Stimulated activated CD4-positive, alpha-beta T cell treated with anti-CD3 and anti-CD28 coated beads, Interleukin-2, amount 100 ng/mL, for 24 hours (primary cell): ENCODE measurements at places on chromosomes 6 and 20.

DNA sequence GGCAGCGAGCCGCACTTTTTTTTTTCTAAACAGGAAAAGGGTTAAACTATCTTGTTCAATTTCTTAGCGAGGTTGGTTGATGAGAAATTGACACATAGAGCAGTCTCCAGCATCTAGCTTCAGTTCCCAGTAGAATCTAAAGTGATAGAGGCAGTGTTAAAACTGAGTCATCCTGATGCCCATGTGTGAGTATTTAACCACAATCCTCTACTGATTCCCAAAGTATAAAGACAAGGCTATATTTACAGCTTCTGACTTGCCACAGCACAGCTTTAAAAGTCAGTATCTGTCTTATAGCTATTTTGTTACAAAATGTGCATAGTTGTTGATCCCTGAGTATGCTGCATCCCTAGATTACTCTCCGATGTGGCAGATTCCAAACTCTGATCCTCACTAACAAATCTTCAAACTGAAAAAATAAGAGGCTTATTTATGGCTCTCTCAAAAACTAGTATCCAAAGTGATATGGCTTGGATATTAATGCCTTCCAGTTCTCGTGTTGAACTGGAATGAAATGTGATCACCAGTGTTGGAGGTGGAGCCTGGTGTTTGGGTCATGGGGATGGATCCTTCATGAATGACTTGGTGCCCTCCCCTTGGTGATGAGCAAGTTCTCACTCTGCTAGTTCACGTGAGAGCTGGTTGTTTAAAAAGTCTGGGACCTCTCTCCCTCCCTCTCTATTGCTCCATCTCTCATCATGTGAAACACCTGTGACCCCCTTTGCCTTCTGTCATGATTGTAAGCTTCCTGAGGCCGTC lies 13.1 kb upstream of the POPDC3 start:
- no peak for DNase-seq

- no peak for DNase-seq
Observed at GRCh38 chr6:135604035-135604860, 106.7 kb upstream of the AHI1 start.

GRCh38 chr6:84228198-84228543 lies 728 bp upstream of the CEP162 start:
- no peak for DNase-seq

- no peak for DNase-seq
Observed at GRCh38 chr20:61303675-61304074, 51.6 kb downstream of the CDH4 start.

- peak; percentile 44 for DNase-seq
Observed at GRCh38 chr6:106334646-106335448, 9.3 kb upstream of the ATG5 start.

DNA sequence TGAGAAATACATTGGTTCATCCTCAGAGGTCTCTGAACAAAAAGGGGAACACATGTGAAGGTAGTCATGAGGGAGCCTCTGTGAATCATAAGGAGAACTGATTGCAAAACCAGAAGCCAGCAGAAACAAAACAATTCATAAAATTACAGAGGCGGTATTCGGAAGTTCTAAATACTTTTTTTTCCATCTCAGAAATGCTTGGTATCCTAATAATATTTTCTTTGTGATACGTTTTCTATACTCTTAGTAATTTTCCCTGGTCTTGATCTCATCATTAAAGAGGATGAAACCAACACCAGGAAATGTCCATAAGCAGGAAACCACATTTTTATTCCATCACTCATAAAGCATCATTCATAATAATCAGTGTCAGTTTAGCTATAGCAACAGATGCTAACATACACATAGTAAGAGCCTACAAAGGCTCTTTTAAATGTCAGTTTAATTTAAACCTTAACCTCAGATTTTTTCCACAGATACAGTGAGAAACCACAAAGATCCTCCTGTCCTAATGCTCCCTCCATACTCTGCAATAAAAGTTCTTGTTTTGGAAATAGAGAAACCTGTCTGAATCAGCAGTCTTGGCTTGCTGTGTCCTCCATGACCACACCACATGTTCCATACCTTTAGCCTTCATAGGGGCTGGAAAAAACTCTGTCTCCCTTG lies 29.2 kb downstream of the SGK1 start:
- no peak for DNase-seq

GRCh38 chr6:98777762-98778161 lies 56.6 kb upstream of the POU3F2 start:
- no peak for DNase-seq

- DNase-seq: no peak
Observed at GRCh38 chr6:144156991-144157390, 6.7 kb downstream of the STX11 start.

GRCh38 chr6:135181333-135182070 lies 394 bp downstream of the MYB start:
- DNase-seq: no peak

DNA sequence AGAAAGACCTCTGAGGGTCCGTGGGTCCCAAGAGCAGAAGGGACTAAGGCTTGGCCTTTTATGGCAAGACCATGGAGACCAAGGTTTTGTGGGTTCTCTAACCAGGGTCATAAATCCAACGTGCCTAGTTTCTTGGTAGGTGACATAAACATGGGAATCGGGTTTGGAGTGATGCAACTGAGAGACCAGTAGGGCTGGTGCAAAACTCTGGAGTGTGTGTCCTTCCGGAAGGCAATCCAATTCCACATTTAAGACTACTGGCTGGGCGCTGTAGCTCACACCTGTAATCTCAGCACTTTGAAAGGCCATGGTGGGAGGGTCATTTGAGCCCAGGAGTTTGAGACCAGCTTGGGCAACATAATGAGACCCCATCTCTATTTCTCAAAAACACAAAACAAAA lies 116.5 kb upstream of the ARG1 start:
- DNase-seq: no peak

GRCh38 chr6:73308712-73309534 lies 45.2 kb downstream of the DPPA5 start:
- DNase-seq: no peak

- no peak for DNase-seq
Observed at GRCh38 chr6:52536424-52536916, 40.4 kb downstream of the TRAM2 start.

DNA sequence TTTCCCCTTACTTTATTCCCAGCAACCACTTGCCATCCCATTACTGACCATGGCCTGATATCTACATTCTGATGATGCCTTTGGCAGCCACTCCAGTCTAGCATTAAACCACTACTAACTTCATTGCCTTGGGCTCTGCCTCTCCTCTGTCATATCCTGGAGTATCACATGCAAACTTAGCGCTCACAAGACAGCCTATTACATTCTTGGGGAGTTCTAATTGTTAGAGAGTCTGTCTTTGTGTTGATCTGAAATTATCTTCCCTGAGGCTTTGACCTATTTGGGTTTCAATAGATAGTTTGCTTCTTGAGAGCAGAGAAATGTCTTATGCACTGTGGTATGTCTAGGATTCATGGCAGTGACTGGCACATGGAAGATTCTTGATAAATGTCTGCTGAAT lies 40.5 kb upstream of the RAB32 start:
- no peak for DNase-seq

DNA sequence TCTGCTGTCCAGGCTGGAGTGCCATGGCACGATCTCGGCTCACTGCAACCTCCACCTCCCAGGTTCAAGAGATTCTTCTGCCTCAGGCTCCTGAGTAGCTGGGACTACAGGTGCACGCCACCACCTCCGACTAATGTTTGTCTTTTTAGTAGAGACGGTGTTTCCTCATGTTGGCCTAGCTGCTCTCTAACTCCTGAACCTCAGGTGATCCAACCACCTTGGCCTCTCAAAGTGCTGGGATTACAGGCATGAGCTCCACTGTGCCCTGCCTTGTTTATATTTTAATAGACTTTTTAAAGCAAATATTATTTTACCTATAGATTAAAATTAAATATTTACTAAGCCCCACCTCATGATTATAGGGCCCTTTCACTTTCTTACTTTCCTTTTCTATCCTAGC lies 483.2 kb upstream of the EPHA7 start:
- no peak for DNase-seq

DNA sequence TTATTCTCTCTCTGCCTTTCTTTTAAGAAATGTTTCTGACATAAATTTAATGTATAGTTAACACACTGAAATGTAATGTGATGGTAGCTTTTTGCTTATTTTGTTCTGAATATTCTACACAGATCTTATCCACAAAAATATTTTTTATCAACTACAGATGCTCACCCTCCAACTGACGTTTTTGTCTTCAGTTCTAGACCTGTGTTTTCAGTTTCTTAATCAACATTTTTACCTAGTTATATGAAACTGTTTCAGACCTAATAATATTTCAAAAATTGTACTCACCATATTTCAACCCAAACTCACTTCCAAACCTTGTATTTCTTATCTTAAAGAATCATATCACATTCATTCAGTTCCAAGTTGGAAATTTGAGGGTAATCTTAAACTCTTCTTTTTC lies 452.8 kb downstream of the RFPL4B start:
- no peak for DNase-seq

GRCh38 chr6:117505311-117505710 lies 22.8 kb downstream of the DCBLD1 start:
- DNase-seq: no peak

DNA sequence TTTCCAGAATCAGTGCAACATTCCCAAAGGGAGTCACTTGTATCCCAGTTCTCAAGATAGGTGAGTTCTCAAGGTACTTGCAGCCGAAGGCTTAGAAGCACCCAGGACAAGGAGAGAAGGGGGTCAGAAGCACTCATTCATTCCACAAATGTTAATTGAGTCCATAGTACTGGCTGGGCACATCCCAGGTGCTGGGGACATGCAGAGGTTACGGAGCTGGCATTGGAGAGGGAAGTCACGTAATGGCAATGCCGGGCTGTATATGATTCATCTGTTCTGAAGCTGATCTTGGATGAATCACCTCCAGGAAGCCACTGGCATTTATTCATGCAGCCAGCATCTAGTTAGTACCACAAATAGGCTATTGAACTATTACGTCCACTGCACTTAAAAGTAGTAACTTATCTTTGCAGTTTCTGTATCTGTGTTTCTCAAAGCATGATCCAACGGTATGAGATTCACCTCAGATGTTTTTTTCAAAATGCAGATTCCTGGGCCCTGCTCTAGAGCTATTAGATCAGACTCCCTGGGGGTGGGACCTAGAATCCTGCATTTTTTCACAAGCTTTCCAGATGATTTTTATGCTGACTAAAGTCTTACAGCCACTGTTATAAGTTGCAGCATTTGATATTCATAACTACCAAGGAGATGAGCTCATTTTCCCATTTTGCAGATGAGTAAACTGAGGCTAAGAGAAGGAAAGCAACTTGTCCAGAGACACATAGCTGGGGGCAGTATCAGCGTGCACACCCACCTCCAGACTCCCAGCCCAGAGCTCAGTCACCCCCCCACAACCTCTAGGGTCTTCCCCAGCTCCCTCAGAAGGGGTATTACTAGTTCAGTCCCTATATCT lies 44.1 kb upstream of the ID1 start:
- DNase-seq: no peak

- DNase-seq: peak; percentile 83
Observed at GRCh38 chr20:18793625-18794427, 19.8 kb upstream of the SCP2D1 start.

- DNase-seq: peak; percentile 54
Observed at GRCh38 chr6:16602035-16602434, 159.2 kb downstream of the ATXN1 start.

DNA sequence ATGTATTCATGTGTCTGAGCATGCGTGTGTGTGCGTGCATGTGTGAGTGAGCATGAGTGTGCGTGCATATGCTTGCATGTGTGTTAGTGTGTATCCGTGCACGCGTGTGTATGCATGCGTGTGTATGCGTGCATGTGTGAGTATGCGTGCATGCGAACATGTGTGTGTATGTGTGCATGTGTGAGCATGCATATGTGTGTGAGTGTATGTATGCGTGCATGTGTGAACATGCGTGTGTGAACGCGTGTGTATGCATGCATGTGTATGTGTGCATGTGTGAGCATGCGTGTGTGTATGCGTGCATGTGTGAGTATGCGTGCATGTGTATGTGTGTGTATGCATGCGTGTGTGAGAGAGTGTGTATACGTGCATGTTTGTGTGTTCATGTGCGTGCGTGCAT lies 77.9 kb downstream of the SMOC2 start:
- no peak for DNase-seq

GRCh38 chr20:32636283-32636682 lies 37.5 kb downstream of the C20orf203 start:
- DNase-seq: no peak

- DNase-seq: peak; percentile 43
Observed at GRCh38 chr6:11368760-11369159, 136.3 kb upstream of the NEDD9 start.
